ENCODE measurements at places on chromosomes 1 and 21.

- DNase-seq = no peak
Observed at GRCh38 chr1:218748071-218748470, 402.9 kb downstream of the TGFB2 start.

DNA sequence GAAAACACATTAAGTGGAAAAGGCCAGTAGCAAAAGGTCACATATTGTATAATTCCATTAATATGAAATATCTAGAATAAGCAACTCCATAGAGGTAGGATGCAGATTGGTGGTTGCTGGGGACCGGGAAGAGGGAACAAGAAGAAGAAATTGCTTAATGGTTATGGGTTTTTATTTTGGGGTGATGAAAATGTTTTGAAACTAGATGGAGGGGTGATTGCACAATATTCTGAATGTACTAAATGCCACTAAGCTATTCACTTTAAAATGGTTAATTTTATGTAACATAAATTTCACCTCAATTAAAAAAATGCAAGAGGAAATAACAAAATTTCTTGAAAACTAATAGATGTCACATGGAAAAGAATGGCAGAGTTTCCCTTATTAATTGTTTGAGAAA is 6.7 kb downstream of the KIAA0040 start:
- no peak for DNase-seq

DNA sequence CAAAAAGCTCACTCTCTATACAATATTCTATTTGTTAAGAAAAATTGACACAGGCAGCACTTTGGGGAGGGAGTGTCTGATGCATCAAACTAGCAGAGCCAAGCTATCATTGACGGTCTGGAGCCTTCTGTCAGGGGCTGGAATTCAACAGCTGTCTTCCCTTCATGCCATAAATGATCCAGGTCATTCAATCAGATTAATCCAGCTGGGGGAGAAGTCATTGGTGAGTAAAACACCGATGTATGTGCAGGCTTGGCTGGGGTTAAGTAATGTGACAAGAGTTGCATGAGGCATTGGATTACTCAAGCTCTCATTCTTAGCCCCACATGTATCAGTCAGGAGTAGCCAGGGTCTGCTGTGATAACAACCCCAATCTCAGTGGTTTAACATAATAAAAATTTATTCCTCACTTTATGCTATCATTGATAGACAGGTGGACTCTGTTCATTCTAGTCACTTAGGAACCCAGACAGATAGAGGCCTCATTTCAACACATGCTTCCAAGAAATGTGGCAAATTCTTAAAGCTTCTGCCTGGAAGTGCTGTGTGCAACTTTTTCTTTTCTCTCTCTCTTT is 118.1 kb upstream of the GADD45A start:
- no peak for DNase-seq

- DNase-seq = no peak
Observed at GRCh38 chr1:109479311-109479710, 4.4 kb upstream of the ATXN7L2 start.

DNA sequence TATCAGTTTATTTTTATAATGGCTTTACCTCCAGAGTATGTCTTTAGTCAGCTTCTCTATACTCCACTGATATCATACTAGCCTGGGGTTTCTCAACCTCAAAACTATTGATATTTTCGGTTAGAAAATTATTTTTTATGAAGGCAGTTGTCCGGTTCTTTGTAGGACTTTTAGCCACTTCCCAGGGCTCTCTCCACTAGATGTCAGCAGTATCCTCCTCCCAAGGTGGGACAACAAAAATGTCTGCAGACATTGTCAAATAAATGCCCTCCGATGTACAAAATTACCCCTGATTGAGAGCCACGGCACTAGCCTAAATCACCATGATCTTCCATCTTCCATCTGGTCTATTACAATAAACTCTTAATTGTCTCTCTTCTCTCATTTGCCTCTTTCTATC is 4.1 kb upstream of the GRIK1 start:
- no peak for DNase-seq

DNA sequence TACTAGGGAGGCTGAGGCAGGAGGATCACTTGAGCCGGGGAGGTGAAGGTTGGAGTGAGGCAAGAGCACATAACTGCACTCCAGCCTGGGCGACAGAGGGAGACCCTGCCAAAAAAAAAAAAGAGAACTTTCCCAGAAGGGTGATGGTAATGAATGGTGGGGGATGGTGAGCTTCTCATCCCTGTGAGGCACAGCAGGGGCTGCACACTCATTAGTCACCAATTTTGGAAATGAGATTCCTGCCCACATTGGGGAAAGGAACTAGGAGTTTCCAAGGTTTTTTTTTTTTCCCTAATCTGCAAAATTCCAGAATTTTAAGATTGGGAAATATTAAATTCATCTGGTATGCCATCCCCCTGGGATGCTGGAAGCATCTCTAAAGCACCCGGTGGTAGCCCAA is 50.2 kb upstream of the SSBP3 start:
- no peak for DNase-seq

DNA sequence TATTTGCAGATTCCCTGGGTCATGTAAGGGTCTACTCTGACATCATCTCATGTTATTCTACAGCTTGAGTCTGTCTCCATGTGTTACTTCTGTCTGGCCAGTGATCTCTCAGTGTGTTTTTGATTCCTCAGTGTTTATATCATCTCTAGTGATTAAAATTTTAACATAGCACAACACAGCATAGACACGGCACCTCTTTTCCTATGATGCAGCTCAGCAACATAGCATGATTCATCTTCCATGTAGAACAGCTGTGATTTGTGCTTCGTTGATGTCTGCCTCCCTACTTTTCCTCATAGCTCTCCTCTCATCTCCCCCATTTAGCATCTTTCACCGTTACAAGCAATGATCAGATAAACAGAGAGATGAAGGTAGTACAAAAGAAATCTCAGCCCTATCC is 163.9 kb upstream of the DPT start:
- no peak for DNase-seq

DNA sequence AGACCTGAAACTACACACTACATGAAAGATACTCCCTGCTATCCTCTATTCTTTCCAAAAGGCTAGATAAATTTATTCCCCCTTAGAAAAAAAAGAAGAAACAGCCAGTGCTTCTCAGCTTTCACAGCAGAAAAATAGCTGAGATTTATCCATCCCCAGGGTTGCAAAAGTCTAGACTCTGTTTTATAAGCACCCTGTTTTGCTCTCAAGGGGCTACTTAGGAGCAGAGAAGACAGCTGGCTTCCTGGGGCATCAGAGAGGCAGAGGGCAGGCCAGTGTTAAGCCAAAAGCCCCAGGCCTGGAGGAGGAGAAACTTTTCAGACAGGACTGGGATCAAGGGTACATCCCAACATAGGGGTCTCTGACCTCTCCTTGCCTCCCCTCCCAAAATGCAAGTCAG is 3.9 kb downstream of the LAMB3 start:
- DNase-seq = no peak

GRCh38 chr1:202688401-202688800 is 21.9 kb downstream of the SYT2 start:
- DNase-seq = no peak

GRCh38 chr1:107726860-107727259 is 238.1 kb downstream of the VAV3 start:
- DNase-seq = no peak

DNA sequence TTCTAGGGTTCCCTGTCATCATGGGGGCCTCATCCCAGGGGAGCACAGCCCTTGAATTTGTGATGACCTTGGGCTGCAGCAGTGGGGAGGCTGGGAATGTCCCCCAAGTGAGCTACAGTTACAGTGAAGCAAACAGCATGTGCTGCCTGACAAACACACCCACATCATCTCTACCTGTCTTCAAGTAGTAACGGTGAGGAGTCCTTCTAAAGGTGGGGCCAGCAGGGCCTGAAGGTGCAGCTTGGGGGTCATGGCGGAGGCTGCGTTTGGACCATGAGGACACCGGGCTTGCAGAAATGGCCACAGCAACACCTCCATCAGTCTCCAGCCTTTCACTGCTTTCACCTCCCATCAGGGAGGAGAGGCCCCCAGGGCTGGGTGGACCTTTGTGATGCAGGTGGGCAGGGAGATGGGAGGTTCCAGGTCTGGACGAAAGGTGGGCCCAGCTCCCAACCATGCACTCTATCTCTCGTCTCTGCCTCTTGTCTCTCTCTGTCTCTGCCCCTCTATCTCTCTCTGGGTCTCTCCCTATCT is 55.7 kb downstream of the WNT9A start:
- DNase-seq = no peak

GRCh38 chr1:243745356-243745755 is 104.7 kb downstream of the AKT3 start:
- DNase-seq = no peak

DNA sequence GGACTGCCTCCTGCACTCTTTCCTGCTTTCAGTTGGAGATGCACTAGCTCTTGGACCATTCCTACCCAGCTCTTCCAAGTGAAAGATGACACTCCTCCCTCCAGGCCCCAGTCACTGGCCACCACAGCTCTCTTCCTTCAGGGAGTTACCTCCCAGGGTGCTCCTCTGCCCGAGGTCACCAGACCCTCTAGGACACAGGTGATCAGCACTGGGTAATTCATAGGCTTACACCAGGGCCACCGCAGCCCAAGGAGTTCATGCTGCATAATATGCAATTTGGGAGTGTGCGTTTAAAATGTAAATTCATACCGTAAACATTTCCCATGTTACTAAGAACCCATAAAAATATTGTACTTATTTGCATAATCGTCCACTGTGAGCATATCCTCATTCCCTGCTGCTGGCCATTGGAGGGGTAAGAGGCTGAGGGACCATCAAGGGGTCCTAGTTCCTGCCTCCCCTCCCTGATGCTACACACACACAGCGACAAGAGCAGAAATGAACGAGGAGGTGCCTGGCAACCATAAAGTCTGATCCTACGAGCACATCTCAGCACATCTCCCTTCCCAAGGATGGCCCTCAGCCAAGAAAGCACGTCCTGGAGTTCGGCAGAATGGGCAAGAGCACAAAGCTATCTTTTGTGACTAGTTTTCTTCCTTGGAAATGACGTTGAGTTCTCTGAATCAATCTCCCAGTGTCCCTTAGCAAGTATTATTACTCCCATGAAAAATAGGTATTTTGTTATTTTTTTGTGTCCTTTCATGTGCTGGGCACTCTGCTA is 222.9 kb upstream of the RAB4A start:
- no peak for DNase-seq

- DNase-seq = no peak
Observed at GRCh38 chr1:230371923-230372703, 54.0 kb downstream of the PGBD5 start.

DNA sequence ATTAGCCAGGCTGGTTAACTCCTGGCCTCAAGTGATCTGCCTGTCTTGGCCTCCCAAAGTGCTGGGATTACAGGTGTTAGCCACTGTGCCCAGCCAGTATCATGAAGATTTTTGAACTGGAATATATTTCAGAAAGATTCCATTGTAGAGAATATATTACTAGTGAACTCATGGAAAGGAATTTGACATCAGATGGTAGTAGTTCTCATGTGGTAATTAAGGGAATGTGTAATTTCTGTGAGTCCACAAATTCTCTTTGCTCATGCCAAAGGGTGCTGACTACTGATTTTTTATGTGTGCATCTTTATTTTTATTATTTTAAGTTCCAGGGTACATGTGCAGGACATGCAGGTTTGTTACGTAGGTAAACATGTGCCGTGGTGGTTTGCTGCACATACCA is 10.4 kb downstream of the DTL start:
- DNase-seq = no peak

- no peak for DNase-seq
Observed at GRCh38 chr1:240230816-240231215, 139.1 kb downstream of the FMN2 start.

DNA sequence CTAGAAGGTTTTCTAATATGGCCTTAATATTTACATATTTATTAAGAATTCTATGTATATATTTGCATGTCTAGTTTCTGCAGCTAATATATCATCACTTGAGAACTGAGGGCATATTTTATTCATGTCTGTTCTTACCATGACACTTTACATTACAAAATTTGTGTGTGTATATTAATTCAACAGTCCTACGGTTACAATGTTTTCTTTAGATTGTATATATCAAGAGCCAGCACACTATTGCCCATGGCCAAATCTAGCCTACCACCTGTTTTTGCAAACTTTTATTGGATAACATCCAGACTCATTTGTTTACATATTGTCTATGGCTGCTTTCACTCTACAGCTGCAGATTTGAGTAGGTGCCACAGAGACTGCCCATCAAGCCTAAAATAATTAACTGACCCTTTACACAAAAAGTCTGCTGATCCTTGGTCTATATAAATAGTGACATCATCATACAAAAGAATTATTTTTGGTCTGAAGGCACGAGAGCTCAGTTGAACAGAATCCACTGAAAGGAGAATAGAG is 577.4 kb upstream of the PBX1 start:
- DNase-seq = no peak

Measured in non-pigmented ciliary epithelial cell (primary cell).